ENCODE measurements at places on chromosomes 1 and 21.

DNA sequence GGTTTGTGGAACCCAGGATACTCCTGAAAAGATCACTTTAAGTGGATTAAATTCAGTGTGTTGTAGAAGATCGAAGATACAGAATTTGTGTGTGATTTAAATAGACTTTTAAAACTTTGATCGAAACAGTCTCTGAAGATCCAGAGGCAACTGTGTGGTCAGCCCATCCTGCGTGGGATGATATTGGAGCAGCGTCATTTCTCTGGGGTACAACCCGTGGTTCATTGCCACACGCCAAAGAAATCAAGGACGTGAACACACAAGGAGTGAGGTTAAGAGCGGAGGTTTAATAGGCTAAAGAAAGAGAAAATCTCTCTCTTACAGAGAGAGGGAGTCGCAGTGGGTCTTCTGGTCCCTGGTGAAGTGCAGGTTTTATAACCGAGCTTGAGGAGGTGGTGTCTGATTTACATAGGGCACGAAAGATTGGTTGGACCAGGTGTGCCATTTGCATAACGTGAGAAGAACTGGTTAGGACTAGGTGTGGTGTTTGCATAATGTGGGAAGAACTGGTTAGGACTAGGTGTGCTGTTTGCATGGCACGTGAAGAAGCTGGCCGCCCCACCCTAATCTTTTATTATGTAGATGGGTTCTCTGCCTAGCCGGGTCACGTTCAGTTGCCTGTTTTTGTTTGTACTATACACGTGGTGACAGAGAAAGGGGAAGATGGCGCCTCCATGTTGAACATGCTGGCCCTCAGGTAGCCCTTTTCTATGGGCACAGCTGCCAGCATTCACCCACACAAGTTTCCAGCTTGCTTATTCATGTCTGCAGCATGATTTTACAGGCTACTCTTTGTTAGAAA, 82.3 kb downstream of the ADSS2 start:
- no peak for DNase-seq

- DNase-seq = no peak
Observed at GRCh38 chr21:38760017-38760761, 45.5 kb upstream of the ETS2 start.

DNA sequence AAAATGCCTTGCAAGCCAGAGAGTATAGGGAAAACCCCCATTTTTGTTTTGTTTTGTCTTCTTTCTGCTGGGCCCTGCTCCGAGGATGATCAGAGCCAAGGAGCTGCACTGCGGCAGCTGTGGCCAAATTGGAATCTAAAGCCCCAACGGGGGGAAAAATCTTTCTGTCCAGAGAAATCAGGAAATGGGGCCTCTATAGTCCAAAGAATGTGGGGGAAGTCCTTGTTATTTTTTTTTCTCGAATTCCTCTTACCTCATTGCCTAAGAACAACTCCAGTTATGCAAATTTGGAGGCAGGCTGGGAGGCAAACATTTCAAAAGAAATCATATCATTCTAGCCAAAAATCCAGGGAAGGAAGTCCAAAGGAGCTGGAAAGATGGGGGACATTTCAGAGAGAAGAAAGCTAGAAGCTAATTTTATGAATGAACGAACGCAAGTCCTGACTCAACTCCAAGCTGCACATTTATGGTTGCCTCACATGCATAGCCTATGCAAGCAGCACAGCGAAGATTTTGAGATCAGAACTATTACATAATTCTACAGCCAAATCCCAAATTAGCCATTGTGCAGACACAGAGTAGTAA, 263.2 kb downstream of the KCTD3 start:
- DNase-seq = no peak

GRCh38 chr1:212608959-212609700, 569 bp downstream of the ATF3 start:
- DNase-seq = peak; percentile 83
